Fibroblast of mammary gland (primary cell): ENCODE measurements at places on chromosomes 13 and 19.

GRCh38 chr13:48636550-48636949, 17.2 kb upstream of the CYSLTR2 start:
- peak; percentile 26 for DNase-seq

DNA sequence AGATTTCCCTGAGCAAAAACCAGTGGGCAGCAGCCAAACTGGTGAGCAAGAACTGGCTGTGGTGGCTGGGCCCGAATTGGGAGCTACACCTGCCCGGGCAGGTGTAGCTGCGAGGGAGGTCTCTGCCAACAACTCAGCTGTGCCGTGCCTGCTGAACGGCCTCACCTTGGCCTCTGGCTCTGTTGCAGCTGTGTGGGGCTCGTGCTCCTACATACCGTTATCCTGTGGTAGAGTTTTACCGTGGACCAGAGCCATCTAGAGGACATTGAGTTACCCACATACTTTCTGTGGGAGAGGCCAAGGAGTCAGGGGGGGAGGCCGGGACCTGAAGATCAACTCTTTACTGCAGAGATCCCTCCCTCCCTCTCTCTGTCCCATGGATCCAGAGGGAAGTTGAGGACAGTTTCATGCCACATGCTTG, 113.2 kb downstream of the TM9SF2 start:
- DNase-seq = no peak

- DNase-seq = peak; percentile 45
These were observed 845.3 kb downstream of the DIAPH3 start for GRCh38 chr13:59318320-59318930.

DNA sequence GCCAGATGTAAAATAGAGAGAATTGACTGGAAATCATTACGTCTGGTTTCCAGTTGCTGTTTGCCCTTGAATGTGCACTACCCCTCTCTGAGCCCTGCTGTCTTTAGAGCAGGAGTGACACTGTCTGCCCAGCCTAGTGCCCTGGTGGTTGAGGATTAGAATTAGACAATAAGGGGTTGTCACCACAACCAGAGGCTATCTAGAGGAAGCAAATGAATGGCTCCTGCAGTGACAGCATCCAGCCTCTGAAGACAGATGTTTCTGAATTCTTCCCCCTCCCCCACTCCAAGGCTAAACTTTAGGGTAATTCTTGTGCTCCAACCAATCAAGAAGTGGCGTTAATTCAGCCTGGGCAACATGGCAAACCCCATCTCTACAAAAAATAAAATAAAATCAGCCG, 2.0 kb downstream of the RAB8A start:
- no peak for DNase-seq

DNA sequence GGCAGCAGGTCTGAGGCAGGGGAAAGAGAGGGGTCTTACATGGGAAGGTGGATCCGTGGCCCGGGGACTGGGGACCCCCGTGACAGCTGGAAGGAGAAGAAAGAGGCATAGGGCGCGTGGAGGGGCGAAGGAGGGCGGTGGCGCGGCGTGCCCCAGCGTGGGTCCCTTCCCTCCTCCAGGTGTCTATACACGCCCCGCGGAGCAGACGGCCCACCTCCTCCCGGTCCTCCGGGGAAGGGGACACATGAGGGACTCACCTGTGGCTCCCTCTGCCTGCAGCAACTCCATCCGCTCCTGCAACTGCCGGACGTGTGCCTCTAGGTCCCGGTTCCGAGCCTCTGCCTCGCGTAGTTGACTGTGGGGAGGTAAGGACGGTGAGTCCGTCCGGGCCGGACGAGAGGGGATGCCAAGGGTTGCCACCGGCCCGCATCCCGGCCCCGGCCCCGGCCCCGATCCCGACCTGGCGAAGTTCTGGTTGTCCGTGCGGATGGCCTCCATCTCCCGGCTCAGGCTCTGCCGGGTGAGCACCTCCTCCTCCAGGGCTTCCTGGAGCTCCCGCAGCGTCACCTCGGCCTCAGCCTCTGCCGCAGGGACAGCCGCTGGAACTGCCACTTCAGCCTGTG, 2.4 kb upstream of the SIX5 start:
- DNase-seq = no peak

DNA sequence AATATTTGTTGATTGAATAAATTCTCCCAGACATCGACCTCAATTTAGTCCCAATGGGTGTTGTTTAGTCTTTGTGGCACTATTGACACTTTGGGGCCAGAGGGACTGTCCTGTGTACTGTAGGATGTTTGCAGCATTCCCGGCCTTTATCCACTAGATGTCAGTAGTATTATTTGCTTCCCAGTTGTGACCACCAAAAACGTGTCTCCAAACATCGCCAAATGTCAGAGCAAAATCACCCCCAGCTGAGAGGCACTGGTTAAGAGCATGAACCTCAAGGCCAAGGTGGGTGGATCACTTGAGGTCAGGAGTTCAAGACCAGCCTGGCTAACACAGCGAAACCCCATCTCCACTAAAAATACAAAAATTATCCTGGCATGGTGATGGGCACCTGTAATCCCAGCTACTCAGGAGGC, 15.4 kb downstream of the NLRP12 start:
- DNase-seq = peak; percentile 62

DNA sequence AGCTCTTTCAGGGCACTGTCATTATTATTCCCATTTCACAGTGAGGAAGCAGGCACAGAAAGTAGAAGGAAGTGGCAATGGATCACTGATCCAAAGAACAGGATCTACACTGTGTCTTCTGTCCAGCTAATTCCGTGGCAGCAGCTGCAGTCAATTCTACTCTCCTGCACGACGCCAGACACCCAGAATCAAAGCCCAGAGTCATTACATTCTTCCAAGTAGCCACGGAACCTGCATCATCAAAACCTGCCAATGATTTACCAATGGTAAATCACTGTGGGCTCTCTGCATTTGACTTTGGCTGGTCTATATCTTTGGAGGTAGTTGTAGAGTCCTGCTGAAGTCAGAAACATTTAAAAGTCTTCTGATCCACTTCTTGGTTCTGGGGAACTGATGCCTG, 767.7 kb downstream of the LIG4 start:
- DNase-seq = no peak
